Stimulated activated CD8-positive, alpha-beta memory T cell treated with anti-CD3 and anti-CD28 coated beads, Interleukin-15, amount 100 ng/mL, for 4 hours (primary cell): ENCODE measurements at places on chromosomes 3 and 15.

DNA sequence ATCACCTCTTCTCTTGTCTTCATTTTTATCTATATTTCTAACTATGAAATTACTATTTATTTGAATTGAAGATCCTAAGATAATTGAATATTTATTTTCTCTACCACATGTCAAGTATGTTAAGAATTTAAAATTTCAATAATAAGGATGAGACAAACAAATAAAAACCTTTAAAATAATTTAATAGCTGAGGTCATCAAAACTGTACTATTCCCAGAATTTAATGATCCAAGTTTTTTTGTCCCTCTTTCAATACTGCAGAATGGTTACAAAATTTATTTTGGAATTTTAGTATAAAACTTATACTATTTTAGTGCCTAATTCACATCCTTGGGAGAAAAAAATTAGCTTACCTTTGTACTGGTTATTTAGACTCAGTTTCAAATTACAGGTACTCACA lies 774.9 kb downstream of the ROBO2 start:
- no peak for DNase-seq

GRCh38 chr15:99361545-99362185 lies 110.4 kb downstream of the LRRC28 start:
- DNase-seq, result no peak

DNA sequence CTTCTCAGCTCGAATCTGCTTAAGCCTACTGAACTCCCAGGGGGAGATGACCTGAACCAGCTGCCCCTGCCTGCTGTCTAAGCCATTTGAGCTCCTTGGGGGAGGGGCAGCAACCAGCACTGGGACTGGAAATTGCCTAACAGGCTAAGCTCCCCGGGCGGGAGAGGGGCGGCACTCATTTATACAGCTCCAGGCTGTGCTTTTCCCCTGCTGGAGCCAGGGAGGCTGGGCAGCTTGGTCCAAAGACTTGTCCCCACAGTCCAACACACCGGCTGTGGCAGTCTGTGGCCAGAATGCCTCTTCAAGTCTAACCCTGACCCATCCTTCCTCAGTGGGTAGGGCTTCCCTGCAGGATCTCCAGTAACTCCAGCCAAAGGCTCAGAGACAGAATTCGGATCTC lies 1241.5 kb downstream of the ROBO2 start:
- no peak for DNase-seq

GRCh38 chr3:48595526-48596121 lies 495 bp upstream of the COL7A1 start:
- no peak for DNase-seq

DNA sequence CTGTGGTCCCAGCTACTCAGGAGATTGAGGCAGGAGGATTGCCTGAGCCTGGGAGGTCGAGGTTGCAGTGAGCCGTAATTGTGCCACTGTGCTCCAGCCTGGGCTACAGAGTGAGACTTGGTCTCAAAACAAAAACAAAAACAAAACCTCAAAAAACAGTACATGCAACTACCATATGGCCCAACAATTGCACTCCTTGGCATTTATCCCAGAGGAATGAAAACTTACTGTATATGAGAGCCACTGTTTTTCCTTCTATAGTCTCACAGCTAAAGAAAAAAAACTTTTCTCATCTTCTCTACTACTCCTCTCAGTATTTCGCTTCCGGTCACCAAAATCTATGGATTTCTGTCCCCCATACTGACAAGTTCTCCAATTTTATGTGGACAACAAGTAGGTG lies 84.3 kb downstream of the FLNB start:
- DNase-seq, result no peak

GRCh38 chr3:65783117-65783516 lies 255.6 kb downstream of the MAGI1 start:
- no peak for DNase-seq

- no peak for DNase-seq
Observed at GRCh38 chr3:59456852-59457485, 407.1 kb upstream of the CFAP20DC start.

DNA sequence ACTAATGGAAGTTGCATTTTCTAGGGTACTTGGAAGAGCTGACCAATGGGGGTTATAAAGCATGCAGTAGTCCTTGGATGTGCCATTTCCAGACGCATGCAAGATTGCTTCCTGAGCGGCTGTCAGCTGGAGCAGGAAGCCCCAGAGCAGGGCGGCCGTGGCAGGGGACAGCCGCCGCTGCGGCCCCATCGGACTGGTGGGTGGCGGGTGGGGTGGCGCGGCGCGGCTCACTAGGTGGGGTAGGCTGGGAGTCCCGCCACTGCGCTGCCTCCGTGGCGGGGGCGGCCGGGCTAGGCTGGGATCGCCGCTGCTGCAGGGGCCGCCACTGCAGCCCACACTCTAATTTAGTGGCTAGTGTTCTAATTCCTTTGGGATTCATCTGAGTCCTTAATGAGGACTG lies 56.5 kb upstream of the FGF7 start:
- no peak for DNase-seq

GRCh38 chr3:162338514-162338913 lies 841.9 kb downstream of the OTOL1 start:
- DNase-seq, result no peak

DNA sequence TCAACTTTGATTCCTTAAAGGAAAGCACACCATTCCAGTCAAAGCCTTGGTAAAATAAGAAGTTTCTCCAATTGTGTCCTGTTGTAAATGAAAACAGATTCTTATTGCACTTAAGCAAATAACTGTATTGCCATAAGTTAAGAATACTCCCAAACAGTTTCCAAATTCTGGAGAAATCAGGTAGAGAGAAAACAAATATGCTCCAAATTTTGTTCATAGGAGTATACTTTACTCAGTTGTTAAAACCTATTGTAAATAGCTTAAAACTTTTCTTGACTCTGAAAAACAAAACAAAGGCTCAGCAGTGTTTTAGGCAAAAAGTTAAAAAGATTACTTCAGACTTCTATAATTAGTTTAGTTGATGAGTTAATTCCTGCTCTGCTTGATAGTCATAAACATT lies 42.4 kb downstream of the LNP1 start:
- no peak for DNase-seq

DNA sequence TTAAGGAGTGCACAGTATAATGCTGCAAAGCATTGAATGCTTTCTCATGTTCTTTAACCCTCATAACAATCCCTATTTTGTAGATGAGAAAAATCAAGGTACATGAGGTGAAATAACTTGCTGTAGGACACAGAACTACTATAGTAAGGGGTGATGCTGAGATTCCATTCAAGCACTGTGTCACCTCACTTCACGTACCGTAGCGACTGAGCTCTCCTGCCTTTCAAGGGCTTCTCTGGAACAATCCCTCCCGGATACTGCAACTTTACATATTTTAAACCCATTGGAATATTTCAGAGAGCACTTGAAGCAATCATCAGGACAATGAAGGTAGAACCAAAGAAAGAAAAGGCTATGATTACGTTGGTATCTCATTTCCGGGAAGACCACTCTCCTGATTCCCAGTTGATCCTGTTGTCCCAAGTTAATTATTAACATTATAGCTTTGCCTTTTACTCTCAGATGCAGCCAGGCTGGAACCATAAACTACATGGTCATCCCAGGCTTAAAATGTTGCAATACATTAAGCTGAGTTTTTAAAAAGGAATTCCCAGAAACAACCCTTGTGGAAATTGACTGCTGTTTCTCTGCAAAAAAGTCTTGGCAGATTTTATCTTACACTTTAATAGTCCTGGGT lies 252.2 kb upstream of the IGF1R start:
- no peak for DNase-seq
